ENCODE measurements at places on chromosomes 3 and 15. TPM values are rescaled to one million over a fixed set of nuclear protein-coding genes. Genes with fewer than 3 reads are reported as not detected.

Gene CLDN11
- total RNA-seq, result 2.4 TPM

Gene GOLGA6D
- total RNA-seq, result 0.37 TPM

Gene CPN2
- not detected for total RNA-seq

Gene CHDH
- 8.2 TPM for total RNA-seq

Gene NRROS
- total RNA-seq, result 2.8 TPM

Gene PROS1
- total RNA-seq, result 1.3 TPM

Gene HTR3C
- total RNA-seq, result not detected

Gene P3H2
- 41.5 TPM for total RNA-seq

Gene C3orf33
- total RNA-seq, result 2.9 TPM

Gene GOLGA8N
- total RNA-seq, result 0.57 TPM

Measured in H9 (cell line).